Fibroblast of gingiva (primary cell): ENCODE measurements at places on chromosomes 1 and 21.

DNA sequence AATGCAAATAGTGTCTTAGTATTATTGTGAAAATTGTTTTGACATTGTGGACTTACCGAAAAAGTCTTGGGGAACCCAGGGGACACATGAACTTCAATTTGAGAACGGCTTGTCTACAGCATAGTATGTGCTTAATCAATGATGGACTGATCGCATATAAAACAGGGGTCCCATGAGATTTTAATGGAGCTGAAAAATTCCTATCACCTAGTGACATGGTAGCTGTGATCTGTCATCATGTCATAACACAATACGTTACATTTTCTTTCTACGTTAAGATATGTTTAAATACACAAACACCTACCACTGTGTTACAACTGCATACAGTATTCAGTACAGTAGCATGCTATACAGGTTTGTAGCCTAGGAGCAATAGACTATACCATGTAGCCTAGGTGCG lies 153.3 kb upstream of the FOXD3 start:
- DNase-seq: no peak

GRCh38 chr1:219587801-219588561 lies 24.9 kb downstream of the ZC3H11B start:
- DNase-seq: peak; percentile 87

- no peak for DNase-seq
Observed at GRCh38 chr1:229860926-229861325, 206.1 kb upstream of the GALNT2 start.

DNA sequence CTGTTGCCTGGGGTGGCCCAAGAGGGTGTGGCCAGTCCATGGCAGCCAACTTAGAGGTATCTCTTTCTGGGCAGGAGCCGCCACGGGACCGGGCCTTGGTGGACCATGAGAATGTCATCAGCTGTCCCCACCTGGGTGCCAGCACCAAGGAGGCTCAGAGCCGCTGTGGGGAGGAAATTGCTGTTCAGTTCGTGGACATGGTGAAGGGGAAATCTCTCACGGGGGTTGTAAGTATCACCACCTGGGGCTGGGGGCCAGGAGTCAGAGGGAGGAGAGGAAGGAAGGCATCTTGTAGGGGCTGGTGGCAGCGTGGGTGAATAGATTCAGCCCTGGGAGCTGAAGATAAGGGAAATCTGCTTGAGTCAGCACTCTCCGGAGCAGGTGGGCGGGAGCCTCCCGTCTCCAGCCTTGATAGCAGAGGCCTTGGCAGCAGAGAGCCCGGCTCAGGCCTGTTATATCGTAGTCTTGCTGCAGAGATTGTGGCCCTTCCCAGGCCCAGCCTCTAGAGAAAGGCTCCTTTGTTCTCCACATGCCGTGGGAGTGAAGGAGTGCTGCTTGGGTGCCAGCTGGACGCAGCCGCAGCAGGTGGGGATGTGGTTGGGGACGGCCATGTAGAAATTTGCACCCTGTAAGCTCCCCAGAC lies 25.4 kb downstream of the PHGDH start:
- no peak for DNase-seq

GRCh38 chr1:109901524-109902145 lies 9.0 kb upstream of the CSF1 start:
- DNase-seq: no peak

DNA sequence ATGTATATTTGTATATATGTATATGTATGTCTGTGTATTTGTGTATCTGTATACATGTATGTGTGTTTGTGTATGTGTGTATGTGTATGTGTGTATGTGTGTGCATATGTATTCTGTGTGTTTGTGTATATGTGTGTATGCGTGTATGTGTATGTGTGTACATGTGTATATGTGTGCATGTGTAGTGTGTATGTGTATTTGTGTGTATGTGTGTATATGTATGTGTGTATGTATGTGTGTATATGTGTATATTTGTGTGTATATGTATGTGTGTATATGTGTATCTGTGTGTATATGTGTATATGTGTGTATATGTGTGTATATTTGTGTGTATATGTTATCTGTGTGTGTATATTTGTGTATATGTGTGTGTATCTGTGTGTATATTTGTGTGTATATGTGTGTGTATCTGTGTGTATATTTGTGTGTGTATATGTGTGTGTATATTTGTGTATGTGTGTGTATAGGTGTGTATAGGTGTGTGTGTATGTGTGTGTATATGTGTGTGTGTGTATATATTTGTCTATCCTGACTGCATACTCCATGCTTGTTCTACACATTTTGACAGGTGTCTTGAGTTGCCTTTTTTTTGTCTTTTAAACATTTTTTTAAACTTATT lies 101.5 kb downstream of the SCCPDH start:
- DNase-seq: no peak

- no peak for DNase-seq
Observed at GRCh38 chr1:125066385-125066784, 3881.6 kb downstream of the SRGAP2C start.

- no peak for DNase-seq
Observed at GRCh38 chr21:36254106-36254941, 65.7 kb upstream of the MORC3 start.

DNA sequence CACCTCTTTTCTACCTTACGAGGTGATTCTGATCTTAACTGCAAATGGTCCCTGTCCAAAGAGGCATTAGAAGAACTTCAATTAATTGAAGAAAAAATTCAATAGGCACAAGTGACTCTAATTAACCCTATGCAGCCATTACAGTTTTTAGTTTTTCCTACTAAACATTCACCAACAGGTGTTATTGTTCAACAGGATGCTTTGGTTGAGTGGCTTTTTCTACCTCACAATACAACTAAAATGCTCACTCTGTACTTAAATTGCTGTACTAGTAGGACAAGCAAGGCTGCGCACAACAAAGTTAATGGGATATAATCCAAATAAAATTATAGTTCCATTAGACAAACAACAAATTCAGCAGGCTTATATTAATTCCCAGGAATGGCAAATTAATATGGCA lies 11.6 kb upstream of the PM20D1 start:
- DNase-seq: no peak

- no peak for DNase-seq
Observed at GRCh38 chr21:31927689-31928353, 55.0 kb downstream of the HUNK start.

- peak; percentile 42 for DNase-seq
Observed at GRCh38 chr1:110780600-110781484, 92.1 kb upstream of the CD53 start.

- no peak for DNase-seq
Observed at GRCh38 chr21:23601549-23601948, 2005.7 kb downstream of the MRPL39 start.
